ENCODE measurements at places on chromosomes 12 and 14.

GRCh38 chr14:31510222-31510621 is 22.4 kb upstream of the GPR33 start:
- DNase-seq = no peak

- no peak for DNase-seq
Measured at GRCh38 chr14:94043756-94044475, 17.8 kb downstream of the OTUB2 start.

DNA sequence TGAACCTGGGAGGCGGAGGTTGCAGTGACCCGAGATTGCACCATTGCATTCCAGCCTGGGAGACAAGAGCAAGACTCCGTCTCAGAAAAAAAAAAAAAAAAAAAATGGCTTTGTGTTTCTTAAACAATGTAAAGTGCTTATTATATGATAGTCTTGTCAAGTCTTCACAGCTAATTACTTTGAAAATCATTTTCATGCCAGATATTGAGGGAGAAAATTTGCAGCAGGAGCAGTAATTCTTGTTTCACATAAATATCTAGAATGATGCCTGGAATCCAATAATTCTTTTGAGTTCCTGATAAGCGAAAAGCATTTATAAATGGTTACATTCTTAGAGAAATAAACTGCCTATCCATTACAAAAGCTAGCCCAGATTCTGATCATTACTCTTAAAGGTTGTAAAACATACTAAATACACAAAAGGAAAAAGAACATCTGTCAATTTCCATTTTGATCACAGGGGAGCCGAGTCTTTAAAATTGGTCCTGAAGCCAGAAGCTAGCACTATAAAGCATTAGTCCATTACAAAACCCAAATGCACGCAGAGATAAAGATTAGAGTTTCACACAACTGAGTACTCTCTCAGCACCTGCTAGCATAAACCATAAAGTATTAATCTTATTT is 50.3 kb downstream of the IFT81 start:
- no peak for DNase-seq

- no peak for DNase-seq
Measured at GRCh38 chr14:70908935-70909641, 1.8 kb downstream of the PCNX1 start.

DNA sequence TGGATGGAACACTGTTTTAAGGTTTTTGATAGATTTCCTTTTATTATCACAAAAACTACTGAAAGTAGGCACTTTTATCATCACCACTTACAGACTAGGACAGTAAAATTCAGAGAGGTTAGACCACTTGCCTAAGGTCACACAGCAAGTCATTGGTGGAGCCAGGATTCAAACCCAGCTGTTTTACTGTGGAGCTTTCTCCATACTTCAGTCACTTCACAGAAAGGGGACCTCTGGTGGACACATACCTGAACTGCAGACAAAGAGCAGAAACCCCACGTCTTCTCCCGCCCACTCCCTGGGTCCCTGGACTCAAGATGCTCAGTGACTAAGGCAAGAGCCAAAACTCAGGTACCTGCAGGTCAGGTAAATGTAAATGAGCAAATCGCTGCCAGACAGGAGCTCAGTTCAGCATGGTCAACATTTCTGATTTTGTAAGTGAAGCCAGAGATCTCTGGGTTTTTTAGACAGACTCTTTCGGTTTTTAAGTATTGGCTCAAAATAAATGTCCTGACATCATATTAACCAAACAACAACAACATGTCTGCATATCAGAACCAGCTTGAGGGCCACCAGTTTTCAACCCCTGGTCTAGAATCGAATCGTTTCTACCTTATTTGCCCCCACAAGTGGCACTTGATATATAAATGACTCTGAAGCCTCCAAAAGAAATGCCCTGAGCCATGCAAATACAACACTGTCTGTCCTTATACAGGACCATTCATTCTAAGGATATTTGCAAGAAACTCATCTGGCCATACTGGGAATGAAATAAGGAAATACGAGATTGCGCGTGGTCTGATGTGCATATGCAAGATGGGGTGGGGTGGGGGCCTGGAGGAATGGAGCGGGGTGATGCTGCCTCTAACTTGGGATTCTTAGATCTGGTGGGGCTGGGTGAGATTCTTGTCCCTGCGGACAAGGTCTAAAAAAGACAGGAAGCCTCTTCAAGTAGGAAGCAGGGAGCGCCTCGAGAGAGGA is 110.9 kb downstream of the KSR2 start:
- no peak for DNase-seq

DNA sequence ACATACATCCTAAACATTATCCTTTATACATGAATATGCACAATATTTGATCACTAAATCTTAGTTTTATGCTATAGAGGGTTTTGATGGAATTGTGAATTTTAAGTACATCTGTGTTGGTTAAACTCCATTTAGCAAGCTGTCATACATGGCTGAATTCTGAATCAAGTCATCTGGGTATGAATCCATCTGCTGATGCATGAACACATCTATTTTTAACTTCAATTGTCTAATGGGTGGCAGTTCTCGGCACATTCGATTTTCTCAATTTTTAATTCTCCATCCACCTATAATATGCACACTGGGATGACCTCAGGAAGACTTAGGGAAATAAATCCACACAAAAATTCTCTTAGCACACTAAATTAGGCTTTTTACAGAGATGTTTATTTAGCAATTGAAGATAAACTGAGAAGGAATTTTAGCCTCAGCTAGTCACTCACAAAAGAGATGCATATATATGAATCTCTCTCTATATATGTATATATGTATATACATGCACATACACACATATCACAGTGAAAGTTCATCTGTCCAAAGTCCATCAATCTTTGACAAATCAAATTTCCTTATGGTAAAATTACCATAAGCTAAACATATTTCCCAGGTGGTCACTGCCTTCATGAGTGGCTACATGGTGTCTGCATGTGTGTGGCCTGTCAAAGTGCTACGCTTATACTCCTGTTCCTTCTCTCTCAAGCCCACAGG is 44.5 kb upstream of the VPS33A start:
- no peak for DNase-seq

GRCh38 chr14:70640938-70641547 is 673 bp upstream of the TTC9 start:
- DNase-seq = no peak

- DNase-seq = peak; percentile 92
Measured at GRCh38 chr14:75283833-75284563, 5.4 kb downstream of the FOS start.

DNA sequence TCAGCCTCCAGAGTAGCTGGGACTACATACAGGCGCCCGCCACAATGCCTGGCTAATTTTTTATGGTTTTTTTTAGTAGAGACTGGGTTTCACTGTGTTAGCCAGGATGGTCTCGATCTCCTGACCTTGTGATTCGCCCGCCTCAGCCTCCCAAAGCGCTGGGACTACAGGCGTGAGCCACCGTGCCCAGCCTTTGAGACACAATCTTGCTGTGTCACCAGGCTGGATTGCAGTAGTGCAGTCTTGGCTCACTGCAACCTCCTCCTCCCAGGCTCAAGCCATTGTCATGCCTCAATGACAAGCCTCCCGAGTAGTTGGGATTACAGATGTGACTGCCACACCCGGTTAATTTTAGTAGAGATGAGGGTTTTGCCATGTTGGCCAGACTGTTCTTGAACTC is 21.3 kb upstream of the STRN3 start:
- no peak for DNase-seq

GRCh38 chr12:39930101-39930500 is 175.8 kb downstream of the SLC2A13 start:
- DNase-seq = no peak

DNA sequence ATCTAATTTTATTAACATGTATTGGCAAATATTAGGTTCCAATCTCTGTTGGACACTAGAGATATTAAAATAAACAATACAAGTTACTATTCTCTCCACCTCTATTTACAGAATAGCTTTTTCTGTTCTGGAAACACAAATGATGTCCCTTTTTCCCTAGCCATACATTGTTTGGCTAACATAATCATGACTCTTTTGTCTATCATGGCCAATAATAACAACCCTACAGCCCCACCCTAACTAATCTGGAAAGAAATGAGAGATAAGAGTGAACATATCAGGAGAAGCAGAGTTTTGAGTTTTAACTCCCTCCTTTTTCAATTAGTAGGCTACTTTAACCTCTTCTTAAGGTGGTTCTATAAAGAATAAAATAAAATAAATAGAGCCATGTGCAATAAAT is 40.2 kb downstream of the RASSF9 start:
- DNase-seq = no peak
